ENCODE measurements at places on chromosomes 1 and 21.
A peak's percentile ranks its signal among the peaks of the same experiment; 100 is the strongest.

DNA sequence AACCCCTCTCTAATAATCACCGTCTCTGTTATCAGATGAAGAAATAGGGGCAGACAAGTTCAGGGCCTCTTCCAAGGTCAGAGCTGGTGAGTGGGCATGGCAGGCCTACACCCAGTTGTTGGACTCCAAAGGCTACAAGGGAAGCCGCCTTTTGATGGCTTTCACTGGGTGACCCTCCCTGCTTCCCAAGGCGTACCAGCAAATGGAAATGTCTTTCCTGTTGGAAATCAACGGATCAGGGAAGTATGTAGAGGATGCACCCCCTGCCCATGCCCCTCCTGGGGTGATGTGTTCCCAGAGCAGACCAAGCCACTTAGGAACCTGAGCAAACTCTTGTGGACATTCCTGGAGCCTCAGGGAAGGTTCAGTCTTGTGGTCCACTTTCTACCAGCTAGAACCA, 47.4 kb downstream of the LGR6 start:
- no peak for DNase-seq

- no peak for DNase-seq
Observed at GRCh38 chr1:53315046-53315445, 12.8 kb downstream of the LRP8 start.

- no peak for DNase-seq
Observed at GRCh38 chr21:16873596-16873995, 639.2 kb upstream of the CXADR start.

GRCh38 chr21:39599191-39599970, 13.4 kb upstream of the B3GALT5 start:
- DNase-seq: no peak

- peak; percentile 51 for DNase-seq
Observed at GRCh38 chr1:156961709-156962108, 41.3 kb downstream of the LRRC71 start.

DNA sequence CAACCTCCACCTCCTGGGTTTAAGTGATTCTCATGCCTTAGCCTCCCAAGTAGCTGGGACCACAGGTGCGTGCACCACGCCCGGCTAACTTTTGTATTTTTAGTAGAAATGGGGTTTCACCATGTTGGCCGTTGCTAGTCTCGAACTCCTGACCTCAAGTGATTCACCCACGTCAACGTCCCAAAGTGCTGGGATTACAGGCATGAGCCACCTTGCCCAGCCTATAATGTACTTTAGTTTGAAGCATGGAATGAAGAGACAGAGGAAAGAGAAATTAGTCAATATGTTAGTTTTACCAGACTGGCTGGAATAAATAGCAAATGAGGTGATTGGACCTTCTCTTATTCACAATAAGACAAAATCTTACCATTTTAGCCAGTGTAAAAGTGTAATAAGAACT, 89.0 kb downstream of the GTF2B start:
- no peak for DNase-seq

DNA sequence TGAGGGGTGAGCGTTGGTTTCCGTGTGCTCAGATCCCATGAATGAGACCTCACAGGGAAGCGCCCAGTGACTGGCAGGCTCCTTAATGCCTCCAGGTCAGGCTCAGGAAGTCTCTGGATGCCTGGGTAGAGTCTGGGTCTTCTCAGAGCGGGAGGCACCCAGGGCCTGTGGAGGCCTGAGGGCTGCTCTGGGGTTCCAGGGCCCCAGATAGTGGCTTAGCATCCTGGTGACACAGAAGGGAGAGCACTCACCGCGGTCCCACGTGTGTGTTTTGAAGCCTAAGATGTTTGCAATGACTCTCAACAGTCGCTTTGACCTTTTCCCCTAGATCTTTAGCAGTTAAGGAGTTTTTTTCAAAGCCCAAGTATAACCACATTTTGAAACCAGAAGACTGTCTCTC, 25.0 kb downstream of the PRMT2 start:
- no peak for DNase-seq

DNA sequence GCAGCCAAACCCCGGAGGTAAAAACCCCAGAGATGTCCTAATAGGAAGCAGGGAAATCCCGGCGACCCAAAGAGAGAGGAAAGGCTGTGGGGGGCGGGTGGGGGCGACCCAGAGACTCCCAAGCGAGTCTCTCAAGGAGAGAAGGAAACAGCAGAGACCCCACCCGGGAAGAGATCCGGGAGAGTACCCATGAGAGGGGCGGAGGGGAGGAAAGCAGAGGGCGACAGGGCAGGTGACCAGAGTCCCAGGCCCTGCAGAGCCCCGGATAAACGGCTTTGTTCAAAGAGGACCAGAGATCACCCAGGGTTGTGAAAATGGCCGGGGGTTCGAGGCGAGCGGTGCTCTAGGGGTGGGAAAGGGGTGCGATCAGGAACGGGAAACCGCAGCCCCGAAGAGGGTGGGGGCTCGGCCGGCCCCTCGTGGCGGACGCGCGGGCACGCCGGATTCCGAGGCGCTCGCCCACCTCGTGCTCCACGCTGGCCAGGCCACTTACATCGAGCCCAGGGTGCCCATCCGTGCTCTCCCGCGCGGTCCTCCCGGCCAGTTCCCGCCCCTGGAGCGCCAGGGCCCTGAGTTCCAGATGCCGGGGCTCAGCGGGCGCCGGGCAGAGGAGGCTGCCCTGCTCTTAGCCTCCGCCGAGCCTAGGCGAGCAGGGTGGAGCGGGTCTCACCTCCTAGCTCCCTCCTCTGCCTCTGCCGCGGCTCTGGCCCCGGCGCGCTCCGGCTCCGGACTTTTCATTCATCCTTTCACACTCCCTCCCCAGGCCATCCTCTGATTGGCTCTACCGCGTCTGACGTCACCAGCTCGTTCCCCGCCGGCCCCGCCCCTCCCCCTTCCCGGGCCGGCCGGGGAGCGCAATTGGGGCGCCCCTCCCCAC, 52.3 kb downstream of the RHBG start:
- peak; percentile 75 for DNase-seq

DNA sequence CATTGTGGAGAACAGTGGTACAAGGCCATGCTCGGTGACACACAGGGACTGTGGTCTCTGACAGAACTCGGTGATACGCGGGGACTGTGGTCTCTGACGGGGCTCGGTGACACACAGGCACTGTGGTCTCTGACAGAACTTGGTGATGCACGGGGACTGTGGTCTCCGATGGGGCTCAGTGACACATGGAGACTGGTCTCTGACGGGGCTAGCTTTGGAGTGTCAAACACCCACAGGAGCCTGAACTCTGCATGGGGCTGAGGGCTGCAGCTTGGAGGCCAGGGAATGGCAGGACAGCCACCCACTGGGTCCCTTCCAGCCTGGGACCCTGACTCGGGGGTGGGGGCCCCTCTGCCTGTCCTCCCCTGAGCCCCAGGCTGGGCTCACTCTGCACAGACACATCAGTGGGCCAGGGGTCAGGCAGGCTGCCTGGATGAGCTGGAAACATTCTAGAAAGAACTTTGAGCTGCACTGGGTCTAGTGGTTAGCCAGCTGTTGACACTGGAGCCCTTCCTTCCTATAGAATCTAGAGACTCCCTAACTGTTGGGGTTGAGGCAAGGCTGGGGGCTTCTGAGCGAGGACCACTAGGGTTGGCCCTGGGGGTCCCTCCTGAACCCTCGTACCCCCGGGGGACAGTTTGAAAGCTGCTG, 49.8 kb downstream of the DISP3 start:
- DNase-seq: peak; percentile 39

GRCh38 chr1:1122981-1123480, 7.1 kb upstream of the C1orf159 start:
- no peak for DNase-seq

DNA sequence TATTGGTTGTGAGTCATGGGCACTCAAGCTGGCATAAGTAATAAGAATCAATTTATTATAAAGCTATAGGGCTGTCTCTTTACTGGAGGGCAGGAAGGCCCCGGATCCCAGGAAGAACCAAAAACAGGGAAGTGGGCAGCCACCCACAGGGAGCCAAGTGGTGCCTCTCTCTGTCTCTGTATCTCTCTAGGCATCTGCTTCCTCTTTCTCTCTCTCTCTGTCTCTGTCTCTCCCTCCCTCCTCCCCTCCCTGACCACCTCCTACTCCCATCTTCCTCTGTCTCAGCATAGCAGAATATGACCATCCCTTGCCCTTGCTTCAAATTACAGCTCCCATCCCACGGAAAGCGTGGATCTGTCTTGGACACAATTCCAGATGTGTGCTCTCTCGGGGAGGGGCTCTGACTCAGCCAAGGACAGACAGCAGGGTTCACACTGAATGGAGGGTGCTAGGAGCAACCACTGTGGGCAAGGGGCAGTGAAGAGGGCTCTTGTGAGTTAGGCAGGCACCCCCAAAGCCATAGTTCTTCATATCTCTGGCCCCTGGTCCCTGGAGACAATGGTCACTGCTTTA, 80.4 kb upstream of the LPGAT1 start:
- DNase-seq: no peak

GRCh38 chr1:30416221-30416820, 307.1 kb downstream of the MATN1 start:
- DNase-seq: no peak

GRCh38 chr1:51378871-51379270, 48.5 kb upstream of the TTC39A start:
- no peak for DNase-seq

DNA sequence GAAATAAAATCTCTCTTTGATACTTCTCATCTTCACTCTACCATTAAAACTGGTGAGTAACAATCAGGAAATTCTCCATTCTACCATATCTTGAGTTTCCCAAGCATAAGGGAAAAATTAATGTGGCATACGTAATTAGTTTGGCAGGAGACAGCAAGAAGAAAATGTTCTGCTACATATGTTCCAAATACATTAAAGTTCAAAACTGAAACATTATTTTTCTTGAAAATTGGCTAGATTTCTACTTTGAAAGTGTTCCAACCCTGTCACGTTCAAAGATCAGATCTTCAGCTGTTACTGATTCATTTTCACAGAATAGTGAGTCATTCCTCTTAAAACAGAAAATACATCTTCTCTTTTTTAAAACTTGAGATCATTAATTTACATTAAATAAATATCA, 48.5 kb downstream of the PIGK start:
- no peak for DNase-seq

DNA sequence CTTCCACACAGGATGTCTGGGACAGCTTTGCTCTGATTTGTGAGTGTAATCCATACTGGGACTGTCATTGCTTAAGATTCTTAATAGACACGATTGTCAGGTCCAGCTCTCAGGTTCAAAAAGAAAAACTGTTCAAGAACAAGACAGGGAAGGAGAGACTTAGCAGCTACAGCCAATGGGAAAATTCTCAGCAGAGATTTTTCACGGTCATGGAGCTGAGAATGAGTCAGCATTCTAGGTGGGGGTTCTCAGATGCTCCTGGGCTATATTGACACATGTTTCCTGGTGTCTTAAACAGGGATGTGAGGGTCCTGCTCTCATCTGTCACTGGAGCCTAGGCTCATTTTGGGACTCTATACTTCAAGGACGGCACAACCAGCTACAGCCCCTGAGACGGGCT, 318.3 kb downstream of the RRAGC start:
- DNase-seq: no peak

DNA sequence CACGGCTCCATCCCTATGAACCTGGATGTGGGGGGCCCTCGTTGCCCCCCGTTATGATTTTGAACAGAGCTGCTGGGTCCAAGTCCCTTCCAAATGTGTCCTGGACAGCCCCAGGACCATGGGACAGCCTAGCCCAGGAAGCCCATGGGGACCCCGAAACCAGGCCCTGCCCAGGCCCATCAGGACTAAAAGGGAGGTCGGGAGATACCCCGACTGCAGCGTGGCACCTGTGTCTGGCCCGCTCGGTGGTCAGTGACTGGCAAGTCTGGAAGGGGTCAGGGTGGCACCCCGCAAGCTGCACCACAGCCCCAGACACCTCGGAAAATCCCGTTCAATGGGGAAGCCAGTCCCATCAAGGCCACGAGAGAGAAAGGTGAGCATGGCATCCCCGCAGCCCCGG, 10.4 kb upstream of the SRARP start:
- DNase-seq: no peak

DNA sequence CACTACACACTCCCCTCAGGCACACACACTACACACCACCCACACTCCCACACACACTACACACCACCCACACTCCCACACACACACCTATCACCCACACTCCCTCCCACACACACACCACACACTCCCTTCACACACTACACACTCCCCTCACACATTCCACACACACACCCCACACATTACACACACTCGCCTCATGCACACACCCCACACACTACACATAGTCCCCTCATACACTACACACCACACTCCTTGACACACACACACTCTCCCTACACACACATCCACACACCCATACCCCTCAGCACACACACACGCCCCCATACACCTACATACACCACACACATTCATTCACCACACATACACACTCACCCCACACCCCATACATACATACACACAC, 31.0 kb upstream of the SELENON start:
- no peak for DNase-seq
